Bone marrow (tissue), 2 donors: ENCODE measurements at places on chromosomes 7 and 10.

DNA sequence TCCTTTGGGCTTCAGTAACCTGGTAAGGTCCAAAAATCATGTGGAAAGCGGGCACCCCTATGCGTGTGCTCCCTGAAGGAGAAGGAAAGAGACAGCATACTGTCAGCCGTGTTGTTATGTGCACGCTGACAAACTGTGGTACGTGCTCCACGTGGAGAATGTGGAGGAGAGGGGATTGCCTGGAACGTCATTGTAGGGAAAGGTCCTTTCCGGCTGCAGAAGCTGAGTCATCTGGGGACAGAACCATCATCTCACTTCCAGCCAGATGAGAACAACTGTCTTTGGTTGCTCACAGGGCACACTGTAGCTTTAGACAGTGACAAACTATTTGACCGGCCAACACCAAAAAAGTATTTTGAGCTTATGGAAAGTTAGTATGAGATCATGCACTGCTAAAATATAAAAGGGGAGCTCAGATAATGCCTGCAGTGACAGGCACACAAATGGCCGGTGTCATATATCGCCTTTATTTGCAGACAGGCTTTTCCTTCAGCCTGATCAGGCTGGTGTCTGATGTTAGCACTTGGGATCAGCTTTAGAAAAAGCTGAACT is 38.8 kb upstream of the GRB10 start:
- DNase-seq: no peak

DNA sequence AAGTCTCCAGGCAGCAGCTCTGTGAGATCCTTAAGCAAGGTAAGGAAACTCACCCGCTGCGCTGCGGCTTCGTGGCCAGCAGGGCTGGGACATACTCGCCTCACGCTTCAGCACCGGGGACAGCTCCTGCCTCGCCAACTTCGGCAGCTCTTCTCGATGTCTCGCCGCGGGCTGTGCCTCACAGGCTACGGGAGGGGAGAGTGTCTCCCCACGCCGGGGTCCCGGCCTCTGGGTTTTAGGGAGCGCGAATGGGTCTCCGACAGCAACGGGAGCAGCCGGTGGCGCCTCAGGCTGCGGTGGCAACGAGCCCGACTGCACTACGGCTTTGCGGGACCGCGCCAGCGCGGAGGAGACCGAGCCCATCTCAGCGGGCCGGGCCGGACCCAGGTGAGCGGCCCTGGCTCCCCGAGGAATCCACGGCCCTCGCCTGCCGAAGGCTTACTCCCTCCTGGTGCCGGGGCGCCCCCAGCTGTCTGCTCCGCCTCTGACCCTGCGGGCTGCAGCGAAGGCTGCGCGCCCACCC is 62.4 kb downstream of the LSM5 start:
- no peak for DNase-seq

DNA sequence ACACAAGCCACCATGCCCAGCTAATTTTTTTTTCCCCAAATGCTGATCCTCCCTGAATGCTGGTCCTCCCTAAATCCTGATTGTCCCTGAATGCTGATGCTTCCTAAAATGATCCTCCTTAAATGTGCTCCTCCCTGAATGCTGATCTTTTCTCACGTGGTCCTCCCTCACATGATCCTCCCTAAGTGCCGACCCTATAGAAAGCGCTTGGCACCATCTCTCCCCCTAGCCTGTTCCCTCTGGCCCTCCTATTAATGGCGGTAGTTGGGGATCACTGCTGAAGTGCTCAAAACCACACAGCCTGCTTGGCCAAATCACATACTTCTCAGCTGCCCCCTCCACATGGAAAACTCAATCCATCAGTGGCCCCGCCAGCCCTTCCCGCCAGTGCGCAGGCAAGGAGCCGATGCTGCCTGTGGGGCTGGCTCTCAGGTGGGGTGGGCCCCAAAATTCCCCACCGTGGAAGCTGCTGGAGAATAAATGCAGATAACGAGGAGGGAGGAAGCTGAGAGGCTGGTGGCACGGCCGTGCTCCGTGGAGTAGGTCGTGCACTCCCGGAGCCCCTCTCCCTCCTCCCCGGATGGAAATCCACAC is 42.9 kb downstream of the COL26A1 start:
- no peak for DNase-seq

GRCh38 chr10:76333326-76333725 is 901.9 kb downstream of the LRMDA start:
- no peak for DNase-seq
